Sigmoid colon (tissue), 7 donors: ENCODE measurements at places on chromosomes 2 and 18. TPM values are rescaled to one million over a fixed set of nuclear protein-coding genes. Genes with fewer than 3 reads are reported as not detected.

DNA sequence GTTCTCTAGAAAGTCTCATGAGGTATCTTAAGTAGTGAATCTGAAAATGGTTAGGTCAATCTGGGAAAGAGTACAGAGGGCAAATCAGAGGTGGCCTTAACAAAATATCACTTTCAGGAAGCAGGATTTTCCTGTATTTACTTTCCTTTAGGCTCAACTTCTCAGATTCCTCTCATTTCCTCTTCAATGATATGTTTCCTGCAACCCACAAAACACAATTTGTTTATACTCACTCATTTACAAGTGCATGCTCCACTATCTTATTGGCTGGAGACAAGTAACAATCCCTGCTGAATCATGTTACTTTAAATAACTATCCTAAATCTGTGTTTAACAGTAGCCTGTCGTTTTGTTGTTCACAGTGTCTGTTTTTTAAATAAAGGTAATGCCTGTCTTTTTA is 228.1 kb downstream of the DSC3 start:
- H3K27me3 ChIP-seq: no peaks in the 10 kb centered on the region
- no peak for DNase-seq
- no peaks in the 10 kb centered on the region for H3K4me1 ChIP-seq
- H3K27ac ChIP-seq: no peak overlapping the region
- no peak overlapping the region for H3K4me3 ChIP-seq

- no peaks in the 10 kb centered on the region for H3K36me3 ChIP-seq
- H3K27ac ChIP-seq: no peak overlapping the region
These were observed 124.0 kb downstream of the PRELID3A start for GRCh38 chr18:12531749-12532148.

GRCh38 chr2:140662504-140662903 is 1468.3 kb downstream of the LRP1B start:
- H3K4me3 ChIP-seq: no peak overlapping the region
- H3K27me3 ChIP-seq: no peaks in the 10 kb centered on the region
- H3K36me3 ChIP-seq: no peaks in the 10 kb centered on the region

DNA sequence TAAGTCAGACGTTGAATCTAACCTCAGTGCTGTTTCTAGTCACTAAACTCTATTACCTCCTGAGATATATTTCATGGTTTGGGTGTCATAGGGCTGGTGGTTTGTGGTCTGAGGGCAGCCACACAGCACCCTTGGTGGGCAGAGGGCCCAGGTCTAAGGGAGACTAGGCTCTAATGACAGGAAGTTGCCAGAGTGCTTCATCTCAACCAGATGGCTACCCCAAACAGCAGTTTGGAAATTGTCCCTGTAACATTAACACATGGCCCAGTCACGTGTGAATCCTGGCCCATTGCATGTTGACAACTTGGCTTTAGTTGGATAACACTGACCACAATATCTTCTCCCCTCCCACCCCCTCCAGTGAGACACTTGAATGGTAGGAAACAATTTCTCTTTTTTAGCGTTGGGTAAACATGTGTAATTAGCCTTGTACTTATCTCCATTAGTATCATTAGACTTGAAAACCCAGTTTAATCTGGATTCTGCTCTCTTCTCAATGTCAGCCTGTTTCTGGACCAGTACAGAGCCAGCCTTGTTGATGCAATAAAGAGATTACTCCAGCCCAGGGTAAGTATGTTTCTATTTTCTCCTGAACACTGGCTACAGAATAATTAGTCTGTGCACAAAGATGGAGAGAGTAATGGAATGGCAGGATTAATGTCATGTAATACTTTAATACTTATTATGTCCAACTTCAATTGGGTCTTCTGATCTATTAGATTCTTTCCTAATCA is 187.8 kb upstream of the SIX3 start:
- no peak for DNase-seq
- no peaks in the 10 kb centered on the region for H3K36me3 ChIP-seq
- no peaks in the 10 kb centered on the region for H3K27me3 ChIP-seq

GRCh38 chr2:156659694-156660093 is 223.5 kb downstream of the GPD2 start:
- no peaks in the 10 kb centered on the region for H3K4me1 ChIP-seq
- DNase-seq: no peak
- no peak overlapping the region for H3K4me3 ChIP-seq
- no peaks in the 10 kb centered on the region for H3K27me3 ChIP-seq
- no peaks in the 10 kb centered on the region for H3K36me3 ChIP-seq
- no peak overlapping the region for H3K27ac ChIP-seq

DNA sequence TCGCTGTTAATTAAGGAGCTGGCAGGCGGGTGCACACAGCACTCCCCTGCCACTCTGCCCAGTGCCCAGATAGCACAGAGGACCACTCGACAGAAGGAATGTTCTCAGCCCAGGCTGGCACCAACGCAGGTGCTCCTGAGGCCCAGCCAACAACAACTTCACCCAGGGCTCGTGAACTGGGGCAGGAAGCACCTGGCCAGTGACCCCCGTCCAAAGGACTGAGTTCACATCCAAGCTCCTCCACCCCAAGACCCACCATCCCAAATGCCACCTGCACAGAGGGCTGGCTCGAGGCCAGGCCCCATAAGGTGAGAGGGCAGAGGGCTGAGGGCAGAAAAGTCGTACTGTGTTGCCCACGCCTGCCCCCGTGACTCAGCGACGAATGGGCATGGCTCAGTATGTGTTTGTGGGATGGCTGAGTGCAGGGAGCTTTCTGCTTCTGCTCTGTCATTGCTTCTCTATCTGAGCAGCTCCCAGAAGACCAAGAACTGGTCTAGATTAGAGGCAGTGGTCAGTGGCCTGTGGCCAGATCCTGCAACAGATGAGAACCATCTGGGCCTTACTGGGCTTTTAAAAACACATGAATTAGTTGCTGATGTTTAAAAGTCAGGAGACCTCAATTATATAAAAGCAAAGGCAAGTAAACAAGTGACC is 68.4 kb downstream of the POLR1A start:
- H3K4me3 ChIP-seq: no peak overlapping the region
- DNase-seq: peak; percentile 91
- no peaks in the 10 kb centered on the region for H3K4me1 ChIP-seq
- H3K27me3 ChIP-seq: no peaks in the 10 kb centered on the region
- peak overlapping the region; percentile 83 for H3K27ac ChIP-seq

DNA sequence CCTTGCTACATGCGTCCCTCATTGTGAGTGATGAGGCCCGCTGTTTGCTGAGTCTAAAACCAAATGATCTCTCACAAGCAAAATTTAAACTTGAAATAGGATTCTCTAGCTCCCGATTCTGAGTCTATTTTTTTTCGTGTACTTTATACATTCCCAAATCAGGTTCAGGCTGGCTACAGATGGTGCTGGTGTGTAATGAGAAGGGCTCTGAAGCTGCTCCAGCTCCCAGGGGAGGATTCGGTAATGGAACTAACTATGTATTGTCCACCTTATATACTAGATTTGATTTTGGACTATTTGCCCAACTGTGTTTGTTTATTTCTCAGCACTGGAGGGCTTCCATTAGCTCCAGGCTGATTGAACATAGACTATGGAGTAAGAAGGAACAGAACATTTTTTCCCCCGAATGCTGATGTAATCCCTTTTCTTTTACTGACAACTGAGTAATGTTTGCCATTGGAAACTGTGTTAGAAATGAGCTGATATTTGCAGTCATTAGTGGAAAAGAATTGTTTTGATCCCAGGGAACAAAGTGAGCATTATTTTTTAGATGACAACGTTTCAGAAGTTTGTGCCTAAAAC is 274.0 kb upstream of the FIGN start:
- no peaks in the 10 kb centered on the region for H3K4me1 ChIP-seq
- no peak for DNase-seq
- no peak overlapping the region for H3K4me3 ChIP-seq
- no peaks in the 10 kb centered on the region for H3K27me3 ChIP-seq
- H3K27ac ChIP-seq: no peak overlapping the region

DNA sequence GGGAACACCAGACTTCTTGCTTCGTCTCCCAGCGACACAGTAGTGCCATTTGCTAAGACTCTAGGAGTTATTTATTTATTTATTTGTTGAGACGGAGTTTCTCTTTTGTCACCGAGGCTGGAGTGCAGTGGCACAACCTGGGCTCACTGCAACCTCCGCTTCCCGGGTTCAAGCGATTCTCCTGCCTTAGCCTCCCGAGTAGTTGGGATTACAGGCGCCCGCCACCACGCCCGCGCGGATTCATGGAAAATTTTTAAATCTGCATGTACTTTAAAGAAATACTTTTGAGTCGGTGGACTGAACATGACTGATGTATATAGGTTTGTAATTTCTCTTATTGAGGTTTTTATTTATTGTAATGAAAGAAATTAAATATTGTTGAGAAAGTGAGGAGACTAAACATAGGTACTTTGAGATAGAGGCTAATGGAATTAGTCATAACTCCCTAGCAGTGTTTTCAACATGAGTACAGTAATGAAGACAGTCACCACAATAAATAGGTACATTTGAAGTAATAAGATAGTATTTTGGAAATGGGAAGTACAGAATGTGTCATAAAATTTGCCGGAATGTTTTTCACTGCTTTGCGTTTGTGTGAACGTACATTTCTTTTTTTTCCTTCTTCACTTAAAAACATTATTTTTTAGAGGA is 983 bp downstream of the MTX2 start:
- H3K4me3 ChIP-seq: peak overlapping the region; percentile 67
- DNase-seq: no peak
- H3K4me1 ChIP-seq: peaks cover 13% of the 10 kb centered on the region

DNA sequence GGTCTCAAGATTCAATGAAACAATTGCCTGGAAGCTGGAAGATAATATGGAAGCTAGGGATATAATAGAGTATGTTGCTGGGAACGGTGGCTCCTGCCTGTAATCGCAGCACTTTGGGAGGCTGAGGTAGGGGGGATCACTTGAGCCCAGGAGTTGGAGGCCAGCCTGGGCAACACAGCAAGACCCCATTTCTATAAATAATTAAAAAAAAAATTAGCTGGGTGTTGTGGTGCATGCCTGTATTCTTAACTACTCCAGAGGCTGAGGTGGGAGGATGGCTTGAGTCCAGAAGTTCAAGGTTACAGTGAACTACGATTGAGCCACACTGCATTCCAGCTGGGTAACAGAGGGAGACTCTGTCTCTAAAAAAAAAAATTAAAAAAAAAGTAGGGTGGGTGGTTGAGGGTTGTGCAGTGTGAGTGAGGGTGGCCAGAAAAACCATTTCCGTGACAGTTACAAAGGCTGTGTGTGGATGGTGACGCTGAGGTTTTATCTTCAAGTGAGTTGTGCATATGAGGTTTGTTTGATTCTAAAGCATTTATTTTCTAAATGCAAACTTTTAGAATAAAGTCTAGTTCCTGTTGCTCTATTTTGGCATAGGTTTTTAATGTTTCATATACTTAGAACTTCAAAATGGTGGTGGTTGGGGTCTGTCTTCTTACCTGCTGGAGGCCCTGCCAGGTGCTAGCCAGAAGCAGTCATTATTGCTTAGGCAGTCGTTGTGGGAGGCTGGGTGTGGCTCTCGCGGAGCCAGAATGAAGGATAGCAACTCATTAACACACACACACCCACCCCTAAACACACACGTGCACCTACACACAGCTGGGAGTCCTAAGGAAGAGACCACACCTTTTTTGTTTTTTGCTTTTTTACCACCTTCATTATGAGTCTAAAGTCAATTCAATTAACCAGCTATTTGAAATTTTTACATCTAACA is 4.7 kb upstream of the IL1R2 start:
- H3K4me3 ChIP-seq: no peak overlapping the region
- no peak overlapping the region for H3K27ac ChIP-seq
- no peaks in the 10 kb centered on the region for H3K36me3 ChIP-seq
- no peaks in the 10 kb centered on the region for H3K27me3 ChIP-seq
- DNase-seq: no peak

GRCh38 chr2:64035072-64035942 is 16.1 kb upstream of the VPS54 start:
- H3K27ac ChIP-seq: no peak overlapping the region
- DNase-seq: no peak
- no peaks in the 10 kb centered on the region for H3K27me3 ChIP-seq
- no peaks in the 10 kb centered on the region for H3K36me3 ChIP-seq
- no peak overlapping the region for H3K4me3 ChIP-seq

GRCh38 chr2:29582062-29582461 is 339.3 kb downstream of the ALK start:
- no peaks in the 10 kb centered on the region for H3K27me3 ChIP-seq
- no peaks in the 10 kb centered on the region for H3K36me3 ChIP-seq
- no peak overlapping the region for H3K27ac ChIP-seq
- H3K4me3 ChIP-seq: no peak overlapping the region
- H3K4me1 ChIP-seq: no peaks in the 10 kb centered on the region

GRCh38 chr2:203993011-203993410 is 56.4 kb downstream of the ICOS start:
- DNase-seq: no peak
- H3K4me1 ChIP-seq: no peaks in the 10 kb centered on the region
- no peak overlapping the region for H3K27ac ChIP-seq
- no peak overlapping the region for H3K4me3 ChIP-seq
- H3K27me3 ChIP-seq: no peaks in the 10 kb centered on the region

DNA sequence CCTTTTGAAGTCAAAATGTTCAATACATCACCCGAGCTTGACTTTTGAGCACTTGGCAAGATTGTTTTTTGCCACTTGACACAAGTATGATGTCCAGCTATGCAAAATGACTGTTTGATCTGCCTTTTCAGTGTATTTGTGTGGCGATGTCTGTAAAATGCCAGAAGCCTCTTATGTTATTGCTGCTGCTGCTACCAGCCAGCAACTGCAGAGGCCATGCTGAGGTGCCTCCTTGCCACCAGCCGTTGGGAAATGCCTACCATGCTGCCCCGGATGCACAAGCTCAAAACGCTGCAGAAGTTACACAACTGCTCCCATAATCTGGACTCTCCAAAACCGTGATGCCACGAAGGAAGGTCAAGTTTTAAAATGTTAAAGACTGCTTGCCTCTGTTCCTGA is 80.3 kb downstream of the RTN4 start:
- peaks cover 11% of the 10 kb centered on the region for H3K36me3 ChIP-seq
- H3K4me1 ChIP-seq: peaks cover 11% of the 10 kb centered on the region
- no peaks in the 10 kb centered on the region for H3K27me3 ChIP-seq
- H3K27ac ChIP-seq: no peak overlapping the region
- H3K4me3 ChIP-seq: no peak overlapping the region
- no peak for DNase-seq

GRCh38 chr18:13445241-13445897 is 226.8 kb downstream of the LDLRAD4 start:
- H3K27ac ChIP-seq: no peak overlapping the region
- no peaks in the 10 kb centered on the region for H3K36me3 ChIP-seq
- no peak for DNase-seq
- no peaks in the 10 kb centered on the region for H3K27me3 ChIP-seq
- H3K4me1 ChIP-seq: peaks cover 28% of the 10 kb centered on the region

The SKA1 gene
- total RNA-seq: not detected

The RRM2 gene
- total RNA-seq: not detected

The LIMS3 gene
- 4.1 TPM for total RNA-seq

The ACTG2 gene
- 3,612 TPM for total RNA-seq

The TMEFF2 gene
- 1.4 TPM for total RNA-seq
